ENCODE measurements at places on chromosomes 4 and X. TPM values are rescaled to one million over a fixed set of nuclear protein-coding genes. Genes with fewer than 3 reads are reported as not detected.

Gene GNRHR
- not detected for total RNA-seq

Gene SMIM10L2A
- 0.66 TPM for total RNA-seq

Gene AREG
- 1.5 TPM for total RNA-seq

Gene CHRDL1
- total RNA-seq = 9.0 TPM

Gene SAGE1
- total RNA-seq = not detected

Gene LRRC66
- total RNA-seq = 0.51 TPM

Gene PCDH11X
- not detected for total RNA-seq

Gene CACNA1F
- total RNA-seq = 0.26 TPM

Gene CD40LG
- total RNA-seq = not detected

Data from fibroblast of lung (primary cell).